ENCODE measurements at places on chromosomes 11 and 22.

GRCh38 chr11:78587446-78587845, 12.8 kb upstream of the NARS2 start:
- no peak for DNase-seq

DNA sequence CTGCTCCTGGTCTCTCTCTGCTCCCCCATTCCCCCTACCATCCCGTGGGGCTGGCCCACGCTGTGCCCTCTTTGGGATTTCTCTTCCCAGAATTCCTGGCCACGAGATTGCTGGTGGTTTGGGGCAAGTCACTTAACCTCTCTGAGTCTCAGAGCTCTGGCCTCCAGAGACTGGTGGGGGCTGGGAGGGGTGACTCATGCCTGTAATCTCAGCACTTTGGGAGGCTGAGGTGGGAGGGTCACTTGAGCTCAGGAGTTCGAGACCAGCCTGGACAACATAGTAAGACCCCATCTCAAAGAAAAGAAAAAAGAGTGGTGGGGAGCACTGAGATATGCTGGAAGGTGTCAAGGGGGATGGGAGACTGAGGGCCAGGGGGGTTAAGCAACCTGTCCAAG, 18.3 kb downstream of the OTUB1 start:
- DNase-seq: no peak

- DNase-seq: no peak
Measured at GRCh38 chr11:125404811-125405790, 91.0 kb downstream of the FEZ1 start.

GRCh38 chr22:35735542-35735941, 17.9 kb downstream of the APOL5 start:
- no peak for DNase-seq

DNA sequence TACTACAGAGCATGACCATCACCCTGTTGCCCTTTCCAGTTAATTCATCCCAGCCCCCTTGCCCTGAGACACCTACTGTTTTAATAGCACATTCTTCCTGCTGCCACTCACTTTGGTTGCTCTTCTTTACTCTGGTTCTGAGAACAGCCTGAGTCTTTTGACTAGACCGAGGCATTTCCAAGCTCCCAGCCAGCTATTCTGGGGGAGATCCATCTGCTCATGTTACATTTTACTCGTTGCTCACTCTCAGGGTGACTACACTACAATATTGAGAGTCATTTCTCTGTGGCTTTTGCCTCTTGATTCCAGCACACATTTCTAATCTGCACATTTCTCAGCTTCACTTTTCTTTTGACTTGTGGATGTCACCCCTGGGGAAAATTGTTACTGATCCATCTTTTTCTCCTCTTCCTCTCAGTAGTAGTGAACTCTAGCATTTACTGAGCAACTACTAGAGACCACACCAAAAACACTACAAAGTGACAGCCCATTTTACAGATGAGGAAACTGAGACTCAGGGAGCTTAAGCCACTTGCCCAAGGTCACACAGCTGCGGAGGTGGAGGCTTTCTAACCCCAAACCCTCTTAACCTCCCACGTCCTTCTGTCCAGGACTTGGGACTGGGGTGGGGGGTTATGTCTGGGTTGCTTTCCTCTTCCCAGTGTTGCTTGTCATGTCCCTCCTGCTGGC, 117.8 kb downstream of the C11orf91 start:
- DNase-seq: no peak

- DNase-seq: no peak
Measured at GRCh38 chr11:42727879-42728278, 583.9 kb upstream of the API5 start.

DNA sequence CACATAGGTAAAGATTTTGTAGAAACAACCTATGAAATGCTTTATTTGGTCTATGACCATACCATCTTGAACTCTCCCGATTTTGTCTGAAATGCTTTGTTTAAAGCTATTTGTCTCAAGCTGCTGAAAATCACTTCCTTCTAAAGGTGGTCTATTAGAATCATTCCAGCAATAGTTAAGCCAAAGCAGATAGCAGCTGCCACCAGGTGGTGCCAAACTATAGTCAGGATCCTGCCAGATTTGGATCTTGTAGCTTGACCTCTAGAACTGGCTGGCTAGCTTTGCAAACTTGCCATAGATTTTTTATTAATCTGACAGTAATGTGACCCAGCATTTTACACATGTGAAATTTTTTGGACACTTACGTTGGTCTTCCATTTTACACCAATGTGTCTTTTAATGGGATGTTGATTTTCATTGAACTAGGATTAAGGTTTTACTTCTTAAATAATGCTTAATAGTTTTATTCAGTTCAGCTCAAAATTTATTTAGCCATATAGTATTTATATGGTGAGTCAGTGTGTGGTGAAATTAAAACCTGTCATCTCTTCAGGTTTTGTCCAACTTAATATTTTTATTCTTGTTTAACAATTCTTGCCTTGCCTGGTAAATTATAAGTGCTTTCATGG, 19.7 kb downstream of the CTR9 start:
- no peak for DNase-seq

DNA sequence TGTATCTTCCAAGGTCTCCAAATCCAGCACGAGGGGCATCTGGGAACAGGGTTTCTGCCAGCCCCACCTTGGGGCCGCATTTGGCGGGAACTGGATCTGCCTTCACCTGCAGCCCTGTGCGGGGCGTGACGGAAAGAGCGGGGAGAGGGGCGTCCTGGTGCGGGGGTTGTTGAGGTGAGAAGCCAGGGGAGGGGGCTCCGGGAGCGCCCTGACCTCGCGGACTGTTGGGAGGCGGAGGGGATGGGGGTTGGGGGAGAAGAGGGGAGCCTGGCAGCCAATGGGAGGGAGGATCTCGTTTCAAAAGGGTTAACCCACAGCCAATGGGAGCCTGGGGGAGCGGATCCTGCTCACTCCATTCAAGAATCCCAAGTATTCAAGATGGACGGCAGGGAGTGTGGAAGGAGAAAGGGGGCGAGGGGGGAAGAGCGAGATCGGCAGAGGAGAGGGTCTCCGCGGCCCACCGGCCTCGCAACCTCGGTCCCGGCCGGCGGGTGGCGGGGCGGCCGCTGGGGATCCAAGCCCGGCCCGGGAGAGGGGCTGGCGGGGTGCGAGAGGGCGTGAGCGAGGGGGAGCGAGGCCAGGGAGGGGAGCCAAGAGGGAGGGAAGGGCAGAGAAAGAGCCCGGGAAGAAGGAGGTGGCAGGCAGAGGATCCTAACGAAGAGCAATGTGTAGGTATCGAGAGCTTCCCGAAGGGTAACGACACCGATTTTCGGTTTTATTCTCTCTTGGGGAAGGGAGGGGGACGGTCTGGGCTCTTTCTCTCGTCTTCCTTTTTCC, 11.5 kb downstream of the YPEL4 start:
- peak; percentile 51 for DNase-seq

- DNase-seq: no peak
Measured at GRCh38 chr22:19808873-19809478, 45.7 kb downstream of the GNB1L start.

GRCh38 chr22:23380911-23381310, 199.2 kb downstream of the IGLL1 start:
- no peak for DNase-seq

- DNase-seq: no peak
Measured at GRCh38 chr22:39476664-39477063, 19.9 kb downstream of the MGAT3 start.

DNA sequence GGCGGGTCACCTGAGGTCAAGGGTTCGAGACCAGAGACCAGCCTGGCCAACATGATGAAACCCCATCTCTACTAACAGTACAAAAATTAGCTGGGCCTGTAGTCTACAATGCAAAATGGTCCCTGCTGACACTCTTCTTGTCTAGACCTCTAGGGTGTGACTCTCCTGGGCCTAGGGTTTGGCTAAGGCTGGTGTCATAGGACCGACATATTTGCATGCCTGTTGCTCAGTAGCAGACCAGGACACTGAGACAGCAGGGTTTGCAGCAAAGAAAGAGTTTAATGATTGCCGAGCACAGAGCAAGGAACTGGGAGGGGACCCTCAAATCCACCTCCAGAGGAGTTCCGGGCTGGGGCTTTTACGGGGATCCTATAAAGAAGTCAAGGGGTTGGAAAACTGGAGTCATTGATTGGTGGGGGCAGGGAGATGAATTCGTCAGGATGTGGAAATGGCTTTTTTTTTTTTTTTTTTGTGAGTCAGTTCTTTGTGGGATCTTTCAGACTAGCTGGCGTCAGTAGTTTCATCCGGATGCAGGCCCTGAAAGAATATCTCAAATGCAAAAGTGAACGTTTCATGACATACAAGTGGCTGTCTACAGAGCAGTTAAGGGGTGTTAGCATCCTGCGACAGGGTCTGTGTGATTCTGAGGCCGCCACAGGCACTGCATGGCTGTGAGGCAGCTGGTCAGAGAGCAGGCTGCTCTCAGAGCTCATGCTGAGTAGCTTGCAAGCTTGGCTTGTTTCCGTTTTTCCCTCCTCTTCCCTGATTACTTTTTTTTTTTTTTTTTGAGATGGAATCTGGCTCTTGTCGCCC, 27.2 kb upstream of the A4GALT start:
- peak; percentile 43 for DNase-seq

GRCh38 chr11:109783014-109783413, 310.2 kb upstream of the ZC3H12C start:
- no peak for DNase-seq

GRCh38 chr22:17412232-17412631, 43.0 kb downstream of the CECR2 start:
- DNase-seq: no peak

DNA sequence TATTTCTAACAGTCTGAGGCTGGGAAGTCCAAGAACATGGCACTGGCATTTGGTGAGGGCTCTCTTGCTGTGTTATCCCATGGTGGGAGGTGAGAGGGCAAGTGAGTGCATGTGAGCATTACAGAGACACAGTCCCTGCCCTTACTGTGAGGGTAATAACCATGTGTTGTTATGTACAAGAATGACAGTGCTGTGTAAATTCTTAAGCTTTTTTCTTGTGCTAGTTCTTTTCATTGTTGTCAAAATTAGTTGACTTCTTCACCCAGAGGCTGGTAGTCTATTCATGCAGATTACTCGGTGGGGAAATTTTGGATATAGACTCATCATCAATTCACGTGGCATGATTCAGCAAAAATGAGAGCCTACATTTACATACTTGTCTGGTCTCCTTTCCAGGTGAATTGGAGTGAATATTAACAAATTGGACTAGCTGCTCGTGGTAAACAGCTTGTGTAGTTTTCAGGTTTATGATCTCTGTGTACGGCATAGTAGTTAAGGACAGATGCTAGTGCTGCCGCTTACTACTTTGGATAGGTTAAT, 49.3 kb downstream of the ATXN10 start:
- DNase-seq: no peak

GRCh38 chr11:130379276-130379675, 49.1 kb downstream of the ADAMTS8 start:
- no peak for DNase-seq

DNA sequence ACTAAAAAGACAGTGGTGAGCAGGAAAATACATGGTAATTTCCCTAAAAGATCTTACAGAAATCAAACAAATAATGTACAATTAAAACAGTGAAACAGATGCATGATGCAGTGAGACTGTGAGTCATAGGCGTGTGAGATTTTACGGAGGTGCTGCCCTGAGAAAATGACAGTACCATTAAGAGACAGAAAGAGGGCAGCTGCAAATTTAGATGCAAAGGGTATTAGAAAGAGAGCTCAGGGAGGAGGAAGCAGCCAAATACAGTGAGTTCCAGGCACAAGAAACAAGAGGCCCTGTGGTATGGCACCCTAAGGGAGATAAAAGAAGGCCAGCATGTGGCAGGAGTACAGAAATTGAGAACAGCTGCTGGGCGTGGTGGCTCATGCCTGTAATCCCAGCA, 88.5 kb upstream of the FIBIN start:
- peak; percentile 15 for DNase-seq

- no peak for DNase-seq
Measured at GRCh38 chr11:114008331-114008730, 33.4 kb downstream of the HTR3A start.

GRCh38 chr11:2436521-2437031, 7.7 kb downstream of the TRPM5 start:
- no peak for DNase-seq

DNA sequence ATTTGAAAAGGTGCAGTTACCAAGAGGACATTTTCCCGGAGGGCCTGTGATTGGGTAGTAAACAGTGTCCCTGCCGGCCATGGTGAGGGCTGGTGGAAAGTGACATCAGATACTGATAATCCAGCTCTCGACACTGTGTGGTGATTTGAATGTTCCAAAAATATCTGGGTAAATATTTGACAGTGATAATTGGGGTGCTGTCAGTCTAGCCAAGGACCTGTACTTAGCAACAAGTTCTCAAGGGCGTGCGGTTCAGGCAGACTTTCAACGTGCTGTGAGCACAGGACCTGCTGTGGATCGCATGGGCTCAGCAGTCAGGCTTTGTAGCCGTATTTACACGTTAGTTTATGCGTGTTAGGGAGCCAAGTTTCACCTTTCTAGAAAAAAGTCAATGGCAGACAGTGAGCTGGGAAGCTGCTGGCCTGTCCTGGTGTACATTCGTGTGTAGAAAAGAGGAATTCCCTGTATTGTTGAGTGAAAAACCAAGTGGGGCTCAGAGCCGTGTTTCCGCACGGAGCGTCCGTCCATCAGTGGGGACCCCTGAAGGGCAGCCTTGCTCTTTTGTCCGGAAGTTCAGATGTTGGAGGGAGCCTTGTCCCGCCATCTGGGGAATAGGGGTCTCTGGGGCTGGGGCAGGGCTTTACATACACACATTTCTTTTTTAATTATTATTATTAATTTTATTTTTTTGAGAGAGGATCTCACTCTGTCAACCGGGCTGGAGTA, 11.3 kb downstream of the TRMU start:
- DNase-seq: no peak

DNA sequence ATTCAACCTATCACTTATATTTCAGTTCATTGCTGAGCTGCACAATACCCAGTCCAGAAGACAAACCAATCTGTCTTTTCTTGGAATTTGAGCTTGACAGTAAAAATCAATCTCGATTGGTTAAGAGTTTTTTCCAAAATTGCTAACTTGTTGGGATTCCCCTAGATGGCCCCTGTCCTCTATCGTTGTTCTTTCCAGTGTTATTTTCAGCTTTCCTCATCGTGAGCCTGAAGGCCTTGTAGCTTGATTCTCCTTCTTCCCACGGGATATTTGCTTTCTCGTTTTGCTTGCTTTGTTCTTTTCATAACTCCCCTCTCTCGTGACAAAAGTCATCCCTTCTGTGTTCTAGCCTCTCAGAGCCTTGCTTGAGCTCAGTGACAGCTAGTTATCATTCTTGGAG, 3.1 kb downstream of the OR8B8 start:
- no peak for DNase-seq

Measured in BJ (cell line).